Naive thymus-derived CD4-positive, alpha-beta T cell (primary cell): ENCODE measurements at places on chromosomes 13 and 19. TPM values are rescaled to one million over a fixed set of nuclear protein-coding genes. Genes with fewer than 3 reads are reported as not detected.

- no peak for DNase-seq
Measured at GRCh38 chr13:113537205-113537604, 46.7 kb upstream of the DCUN1D2 start.

DNA sequence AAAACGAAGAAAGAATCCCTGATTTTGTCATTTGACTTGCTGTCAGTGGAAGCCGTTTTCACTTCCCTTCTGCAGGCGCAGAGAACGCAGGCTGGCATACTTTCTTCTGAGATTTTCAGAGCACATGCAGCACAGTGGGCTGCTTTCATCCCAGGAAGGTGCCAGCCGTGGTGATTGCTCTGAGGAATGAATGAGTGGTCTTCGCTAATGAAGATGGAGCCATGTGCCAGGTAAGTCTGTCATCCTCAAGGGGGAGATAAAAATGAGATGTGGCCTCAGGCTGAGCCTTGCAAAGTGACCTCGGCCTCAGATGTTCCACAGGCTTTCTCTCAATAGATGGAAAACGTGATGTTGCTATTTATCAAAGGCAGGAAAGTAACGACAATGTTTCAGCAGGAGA is 94.6 kb upstream of the FARP1 start:
- DNase-seq, result no peak

The LACC1 gene
- 0.65 TPM for polyA plus RNA-seq

GRCh38 chr19:7007859-7008258 is 13.4 kb downstream of the MBD3L2B start:
- DNase-seq, result no peak

- DNase-seq, result no peak
Measured at GRCh38 chr13:42754801-42755510, 26.4 kb upstream of the FAM216B start.

DNA sequence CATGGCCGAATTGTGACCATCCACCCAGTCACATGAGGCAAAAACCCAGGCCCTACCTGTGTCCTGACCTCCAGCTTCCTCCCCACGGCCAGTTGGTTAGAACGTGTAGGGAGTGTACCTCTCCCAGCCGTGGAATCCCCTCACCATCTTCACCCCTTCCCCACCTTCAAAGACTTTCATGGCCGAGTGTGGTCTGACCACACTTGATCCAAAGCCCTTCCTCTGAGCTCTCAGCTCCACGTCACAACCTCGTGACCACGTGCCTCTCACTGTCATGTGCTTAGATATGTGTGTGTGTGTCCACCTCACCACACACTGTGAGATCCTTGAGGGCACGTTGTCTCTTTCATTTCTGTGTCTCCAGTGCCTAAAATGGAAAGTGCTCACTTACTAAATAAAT is 48.6 kb upstream of the UBE2L5 start:
- no peak for DNase-seq

The CLEC11A gene
- 2.4 TPM for polyA plus RNA-seq
